AG04450 (cell line): ENCODE measurements at places on chromosomes 12 and 14.

DNA sequence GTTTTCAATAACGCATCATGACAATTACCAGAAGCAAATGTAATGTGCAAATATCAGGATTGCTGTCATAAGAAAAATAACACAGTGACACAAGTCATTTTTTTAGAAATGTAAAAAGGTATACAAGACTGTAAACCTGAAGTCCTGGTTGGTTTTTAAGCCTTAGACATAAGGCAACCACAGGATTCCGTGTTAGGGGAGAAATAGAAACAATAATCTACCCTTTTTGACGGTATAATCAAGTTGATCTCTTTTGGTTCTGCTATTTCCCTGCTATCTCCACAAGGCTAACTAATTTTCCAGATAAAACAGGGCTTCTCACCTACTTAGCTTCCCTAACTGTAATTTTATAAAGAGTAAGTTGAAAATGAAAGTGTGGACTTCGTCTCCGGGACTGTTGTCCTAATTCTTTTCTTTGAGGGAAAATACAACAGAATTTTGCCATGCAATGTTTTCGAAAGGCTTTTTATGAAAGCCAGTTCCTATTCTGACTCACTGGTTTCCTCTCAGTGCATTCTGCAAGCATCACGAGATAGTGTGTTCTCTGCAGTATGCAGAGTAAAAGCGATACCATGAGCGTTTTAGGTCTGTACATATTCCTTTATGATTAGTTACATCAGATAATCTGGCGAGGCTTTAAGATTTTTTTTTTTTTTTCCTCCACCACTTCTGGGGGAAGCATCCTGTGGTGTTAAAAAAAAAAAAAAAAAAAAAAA, 10.6 kb downstream of the MYO1H start:
- no peak for DNase-seq

DNA sequence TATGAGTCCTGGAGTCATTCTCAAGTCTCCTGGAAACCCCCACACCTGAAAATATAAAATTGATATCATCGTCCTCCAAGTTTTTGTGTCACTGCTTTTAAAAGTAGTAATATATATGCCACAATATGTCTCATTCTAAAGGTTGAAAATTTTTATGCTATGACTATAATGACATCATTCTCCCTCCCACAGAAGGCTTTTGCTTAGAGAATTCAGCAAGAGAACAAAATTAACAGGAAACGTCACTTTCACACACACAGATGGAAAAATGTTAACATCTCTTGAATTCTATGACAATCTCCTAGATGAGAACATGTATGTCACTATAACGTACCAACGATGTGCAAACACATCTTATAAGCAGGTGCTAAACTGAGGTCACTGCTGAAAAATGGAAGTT, 498.3 kb downstream of the FOXG1 start:
- DNase-seq, result no peak

DNA sequence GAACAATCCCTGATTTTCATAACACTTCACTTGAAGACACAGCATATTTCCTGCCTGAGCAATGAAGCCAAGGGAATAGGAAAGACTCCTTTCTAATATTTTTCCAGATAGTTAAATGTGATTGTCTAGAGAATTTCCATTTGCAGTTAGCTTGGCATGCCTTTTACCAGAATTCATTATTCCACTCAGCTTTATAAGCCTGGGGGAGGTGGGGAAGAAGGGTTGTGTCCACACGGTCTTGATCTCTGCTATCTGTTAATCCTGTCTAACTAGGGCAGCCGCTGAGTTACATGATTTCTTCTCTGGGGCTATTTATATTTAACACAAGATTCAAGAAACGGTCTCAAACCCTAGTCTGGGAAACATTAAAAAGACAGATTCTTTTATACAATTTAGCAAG, 146.6 kb upstream of the FSCB start:
- no peak for DNase-seq

- DNase-seq, result no peak
Measured at GRCh38 chr12:107511292-107511691, 174.3 kb upstream of the PWP1 start.

DNA sequence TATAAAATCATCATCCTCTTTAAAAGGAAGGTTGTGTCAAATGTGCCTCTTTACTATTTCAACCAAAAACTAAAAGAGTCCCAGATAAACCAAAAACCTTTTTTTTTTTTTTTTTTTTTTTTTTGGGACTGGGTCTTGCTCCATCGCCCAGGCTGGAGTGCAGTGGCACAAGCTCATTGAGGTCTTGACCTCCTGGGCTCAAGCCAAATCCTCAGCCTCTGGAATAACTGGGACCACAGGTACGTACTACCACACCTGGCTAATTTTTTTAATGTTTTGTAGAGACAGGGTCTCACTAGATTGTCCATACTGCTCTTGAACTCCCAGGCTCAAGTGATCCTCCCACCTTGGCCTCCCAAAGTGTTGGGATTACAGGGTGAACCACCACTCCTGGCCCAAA, 16.4 kb upstream of the SELPLG start:
- no peak for DNase-seq

GRCh38 chr14:95516554-95517181, at the start of gene SYNE3:
Gene SYNE3 (minus strand): TSS chr14:95516650. CDS start chr14:95475821, 40,829 bp downstream.
- no peak for DNase-seq

GRCh38 chr14:65502676-65503124, 90.2 kb downstream of the FUT8 start:
- DNase-seq, result peak; percentile 36

DNA sequence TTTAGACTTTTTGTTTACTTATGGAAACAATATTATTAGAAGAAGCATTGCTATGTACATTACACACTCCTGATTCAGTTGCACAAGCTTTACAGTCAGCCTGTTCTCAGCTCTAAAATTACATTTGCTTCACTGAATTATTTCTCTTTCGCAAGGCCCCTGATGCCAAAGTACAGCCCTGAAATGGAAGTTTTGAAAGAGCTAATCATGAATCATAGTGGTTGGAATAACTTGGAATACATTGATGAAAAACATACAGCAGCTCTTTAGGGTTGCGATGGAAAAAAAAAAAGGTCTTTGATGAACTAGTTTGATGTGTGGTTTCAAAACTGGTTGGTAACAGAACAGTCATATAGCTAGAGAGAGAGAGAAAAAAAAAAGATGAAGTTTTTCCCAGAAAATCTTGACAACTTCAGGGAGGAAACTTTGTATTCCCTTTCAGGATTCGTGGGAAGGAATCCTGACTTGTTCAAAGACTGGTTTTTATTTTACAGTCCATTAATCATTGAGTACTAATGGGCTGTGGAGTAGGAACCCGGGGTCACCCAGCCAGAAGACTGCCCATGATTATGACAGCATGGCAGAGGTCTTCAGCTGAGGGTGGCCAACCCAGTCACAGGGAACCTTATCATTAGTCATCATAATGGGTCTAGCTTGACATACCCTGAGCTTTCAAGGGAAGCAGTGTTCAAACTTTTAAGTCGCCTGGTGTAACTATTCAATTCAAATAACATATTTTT, 460.1 kb downstream of the NAV3 start:
- peak; percentile 65 for DNase-seq
